ENCODE measurements at places on chromosomes 13 and 19.

- no peak for DNase-seq
Measured at GRCh38 chr19:14502334-14503092, 6.6 kb upstream of the GIPC1 start.

DNA sequence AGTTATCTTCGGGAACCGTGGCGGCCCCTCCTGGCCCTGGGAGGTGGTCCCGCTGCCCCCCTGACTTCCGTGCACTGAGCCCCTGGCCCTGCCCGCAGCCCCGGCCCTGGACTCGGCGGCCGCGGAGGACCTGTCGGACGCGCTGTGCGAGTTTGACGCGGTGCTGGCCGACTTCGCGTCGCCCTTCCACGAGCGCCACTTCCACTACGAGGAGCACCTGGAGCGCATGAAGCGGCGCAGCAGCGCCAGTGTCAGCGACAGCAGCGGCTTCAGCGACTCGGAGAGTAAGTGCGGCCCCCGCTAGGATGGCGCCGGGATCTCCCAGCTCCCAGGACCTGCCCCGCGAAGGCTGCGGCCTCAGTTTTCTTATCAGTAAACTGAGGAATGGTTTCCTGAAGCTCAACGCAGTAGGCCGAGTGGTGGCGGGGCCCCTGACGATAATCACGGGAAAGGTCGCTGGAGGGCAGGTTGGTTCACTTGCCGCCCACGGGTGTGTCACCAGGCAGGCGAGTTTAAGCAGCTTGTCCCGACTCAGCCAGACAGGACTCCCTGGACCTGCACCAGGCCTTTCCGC is 924 bp downstream of the RGCC start:
- no peak for DNase-seq

- DNase-seq: no peak
Measured at GRCh38 chr13:28204690-28205443, 66.5 kb downstream of the PAN3 start.

DNA sequence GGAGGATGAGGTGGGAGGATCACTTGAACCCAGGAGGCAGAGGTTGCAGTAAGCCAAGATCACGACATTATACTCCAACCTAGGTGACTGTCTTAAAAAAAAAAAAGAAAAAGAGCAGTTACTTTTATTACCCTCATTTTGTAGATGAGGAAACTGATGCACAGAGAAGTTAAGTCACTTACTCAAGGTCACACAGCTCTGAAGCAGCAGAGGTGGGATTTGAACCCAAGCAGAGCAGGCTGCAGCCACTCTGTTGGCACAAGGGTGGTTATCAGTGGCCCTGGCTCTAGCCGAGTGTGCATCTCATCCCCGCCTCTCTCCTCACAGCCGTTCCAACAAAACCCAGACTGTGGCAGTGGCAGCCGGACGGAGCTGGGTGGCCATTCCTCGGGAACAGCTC is 7.6 kb downstream of the IL27RA start:
- no peak for DNase-seq

DNA sequence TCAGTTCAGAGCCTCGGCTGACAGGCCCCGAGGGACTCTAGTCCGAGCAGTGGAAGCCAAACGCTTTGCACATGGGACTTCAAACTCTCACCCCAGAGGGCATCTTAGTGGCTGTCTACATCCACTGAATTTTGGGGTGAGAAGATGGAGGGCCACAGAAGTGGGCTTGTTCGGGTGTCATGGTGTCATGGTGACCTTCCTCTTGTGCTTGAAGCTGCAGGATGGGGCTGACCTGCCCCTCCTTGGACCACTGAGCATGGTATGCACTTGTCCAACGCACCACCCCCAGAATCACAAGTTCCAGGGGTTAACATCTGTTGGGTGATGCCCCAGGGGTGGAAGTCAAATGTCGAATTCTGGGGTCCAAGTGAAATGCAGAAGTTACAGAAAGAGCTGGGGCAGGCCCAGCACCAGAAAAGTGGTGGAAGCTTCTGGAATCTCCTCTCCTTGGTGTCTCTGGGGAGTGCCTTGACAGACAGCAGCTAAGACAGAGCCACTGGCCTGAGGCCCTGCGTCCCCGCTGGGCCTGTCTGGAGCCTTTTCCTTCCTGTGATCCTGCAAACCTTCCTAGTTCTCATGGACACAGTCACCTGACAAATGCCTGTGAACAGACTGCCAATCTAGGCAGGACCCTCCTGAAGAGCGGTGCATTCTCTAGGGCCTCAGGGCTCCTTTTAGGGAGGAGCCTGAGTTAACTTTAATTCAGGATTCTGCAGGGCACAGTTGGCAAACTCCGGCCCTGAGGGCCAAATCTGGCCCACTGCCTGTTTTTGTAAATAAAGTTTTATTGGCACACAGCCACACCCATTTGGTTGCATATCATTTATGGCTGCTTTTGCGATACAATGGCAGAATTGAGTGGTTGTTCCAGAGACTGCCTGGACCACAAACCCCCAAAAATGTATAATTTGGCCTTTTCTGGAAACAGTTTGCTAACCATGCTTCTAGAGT is 65.1 kb upstream of the RANBP3 start:
- no peak for DNase-seq

DNA sequence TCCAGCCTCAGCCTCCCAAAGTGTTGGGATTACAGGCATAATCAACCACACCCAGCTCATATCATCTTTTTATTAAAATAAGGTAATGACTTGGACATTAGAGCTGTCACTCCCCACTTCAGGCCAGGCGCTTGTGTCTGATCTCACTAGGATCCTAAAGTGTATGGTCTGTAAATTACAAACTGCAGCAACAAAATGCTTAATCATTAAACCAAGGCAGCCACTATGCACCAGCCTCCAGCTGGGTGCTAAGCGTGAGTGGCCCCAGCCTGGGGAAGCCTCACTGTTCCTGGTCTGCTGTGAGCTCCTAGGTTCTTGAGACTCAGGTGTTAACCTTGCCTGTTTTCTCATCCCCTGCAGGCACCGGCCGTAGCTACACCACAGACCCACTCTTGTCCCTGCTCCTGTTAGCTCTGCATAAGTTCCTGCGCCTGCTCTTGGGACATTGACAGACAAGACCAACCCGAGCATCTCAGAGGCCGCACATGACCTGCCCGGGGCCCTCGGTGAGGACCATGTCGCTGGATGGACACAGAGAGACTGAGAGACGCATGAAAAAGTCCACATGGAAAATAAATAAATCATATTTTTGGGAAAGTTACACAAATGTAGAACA is 37.8 kb downstream of the VSTM2B start:
- DNase-seq: no peak

DNA sequence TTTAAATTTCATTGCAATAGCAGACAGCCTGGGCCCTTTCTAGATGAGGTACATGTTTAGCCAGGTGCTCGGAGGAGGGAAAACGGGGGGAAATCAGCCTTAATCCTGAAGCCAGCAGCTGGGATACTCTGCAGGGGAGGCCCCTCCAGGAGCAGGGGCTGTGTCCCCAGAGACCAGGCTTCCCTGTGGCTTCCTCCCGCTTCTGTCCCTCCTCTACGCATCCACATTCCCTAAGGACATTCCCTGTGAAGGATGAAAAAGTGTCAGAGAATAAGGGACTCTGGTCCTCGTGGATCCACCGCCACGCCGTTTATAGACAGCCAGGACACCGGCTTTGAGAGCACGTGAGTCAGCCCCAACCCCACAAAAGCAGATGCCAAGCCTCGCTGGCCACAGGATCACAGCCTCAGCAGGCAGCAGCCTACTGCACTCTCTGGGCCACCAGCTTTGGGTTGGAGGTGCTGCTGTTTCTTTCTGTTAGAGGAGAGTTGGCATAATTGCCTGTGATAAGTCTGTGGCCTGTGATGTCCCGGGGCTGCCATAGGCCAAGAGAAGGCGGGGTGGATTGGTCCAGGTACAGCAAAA is 36.7 kb upstream of the RANBP3 start:
- no peak for DNase-seq

- DNase-seq: no peak
Measured at GRCh38 chr13:112606109-112607001, 18.4 kb upstream of the TUBGCP3 start.

DNA sequence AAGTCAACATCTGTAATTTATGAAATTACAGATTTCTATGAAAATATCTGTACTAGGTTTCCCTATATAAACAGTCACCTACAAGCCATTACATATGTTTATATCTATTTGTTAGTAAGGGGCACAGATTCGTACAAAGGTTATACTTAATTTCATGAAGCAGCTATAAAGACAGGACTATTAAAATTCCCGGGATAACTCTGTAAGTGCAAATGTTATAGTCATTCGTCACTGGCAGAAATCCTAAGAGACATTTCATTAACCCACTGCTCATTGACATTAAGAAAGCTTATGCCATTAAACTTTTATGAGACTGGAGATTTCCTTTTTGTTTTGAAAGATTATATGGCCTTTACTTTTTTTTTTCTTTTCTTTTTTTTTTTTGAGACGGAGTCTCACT is 122.9 kb downstream of the MYO16 start:
- no peak for DNase-seq

- no peak for DNase-seq
Measured at GRCh38 chr19:45780448-45781213, 1.7 kb downstream of the DMPK start.

DNA sequence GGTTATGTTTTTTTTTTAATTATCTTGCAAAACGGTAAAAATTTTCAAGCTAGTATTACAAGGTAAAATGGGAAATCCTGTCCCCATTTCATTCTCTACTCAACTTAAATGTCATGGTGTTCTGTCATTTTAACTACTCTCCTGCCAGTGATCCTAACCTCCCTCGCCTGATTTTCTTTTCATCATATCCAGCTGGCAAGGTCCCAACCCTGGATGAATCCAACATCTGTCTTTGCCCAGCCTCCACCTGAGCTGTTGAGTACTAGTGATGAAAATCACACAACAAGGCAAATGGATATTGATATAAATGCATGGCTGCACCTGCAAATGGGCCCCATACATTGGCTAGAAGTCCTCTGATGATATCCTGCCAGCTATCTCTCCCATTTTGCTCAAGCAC is 6.9 kb upstream of the CDK8 start:
- DNase-seq: no peak

DNA sequence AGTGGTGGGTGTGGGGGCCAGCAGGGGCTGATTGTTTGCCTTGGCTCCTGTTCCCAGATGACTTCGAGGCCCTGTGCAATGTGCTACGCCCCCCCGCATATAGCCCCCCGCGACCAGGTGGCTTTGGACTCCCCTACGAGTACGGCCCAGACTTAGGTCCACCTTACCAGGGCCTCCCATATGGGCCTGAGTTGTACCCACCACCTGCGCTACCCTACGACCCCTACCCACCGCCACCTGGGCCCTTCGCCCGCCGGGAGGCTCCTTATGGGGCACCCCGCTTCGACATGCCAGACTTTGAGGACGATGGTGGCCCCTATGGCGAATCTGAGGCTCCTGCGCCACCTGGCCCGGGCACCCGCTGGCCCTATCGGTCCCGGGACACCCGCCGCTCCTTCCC is 25.7 kb downstream of the LTBP4 start:
- no peak for DNase-seq

DNA sequence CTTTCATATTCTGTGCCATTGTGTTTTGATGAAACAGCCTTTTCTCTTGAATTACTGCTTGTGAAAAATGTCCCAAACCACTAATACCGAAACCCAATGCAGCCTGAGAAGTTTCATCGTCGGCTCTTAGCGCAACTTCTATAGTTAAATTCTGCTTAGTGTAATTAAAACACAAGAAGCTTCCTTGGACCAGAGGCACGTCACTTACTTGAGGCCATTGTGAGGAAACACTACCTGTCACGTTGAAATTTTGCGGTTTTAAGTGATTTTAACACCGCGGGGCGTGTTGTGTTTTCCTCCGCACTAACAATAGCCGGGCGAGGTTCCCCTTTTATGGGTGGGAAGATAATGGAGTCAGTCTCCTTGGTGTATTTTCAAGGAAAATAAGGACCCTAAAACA is 70.9 kb downstream of the GGACT start:
- DNase-seq: no peak

DNA sequence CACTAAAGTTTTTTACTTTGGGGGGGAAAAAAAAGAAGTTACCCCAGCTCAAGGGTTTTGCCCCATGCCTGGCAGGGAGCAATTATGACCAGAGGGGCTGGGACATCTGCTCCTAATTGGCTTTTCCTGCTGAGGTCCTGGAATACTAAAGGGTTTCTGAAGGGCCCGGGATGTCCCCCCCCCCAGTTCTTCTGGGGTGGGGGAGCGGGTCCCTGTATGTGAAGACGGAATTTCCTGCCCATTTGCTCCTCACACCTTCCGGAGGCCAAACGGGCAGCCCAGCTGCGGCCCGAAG is 1.1 kb upstream of the DLL3 start:
- DNase-seq: no peak

GRCh38 chr19:54179262-54179852 is 6.4 kb upstream of the TMC4 start:
- DNase-seq: no peak

DNA sequence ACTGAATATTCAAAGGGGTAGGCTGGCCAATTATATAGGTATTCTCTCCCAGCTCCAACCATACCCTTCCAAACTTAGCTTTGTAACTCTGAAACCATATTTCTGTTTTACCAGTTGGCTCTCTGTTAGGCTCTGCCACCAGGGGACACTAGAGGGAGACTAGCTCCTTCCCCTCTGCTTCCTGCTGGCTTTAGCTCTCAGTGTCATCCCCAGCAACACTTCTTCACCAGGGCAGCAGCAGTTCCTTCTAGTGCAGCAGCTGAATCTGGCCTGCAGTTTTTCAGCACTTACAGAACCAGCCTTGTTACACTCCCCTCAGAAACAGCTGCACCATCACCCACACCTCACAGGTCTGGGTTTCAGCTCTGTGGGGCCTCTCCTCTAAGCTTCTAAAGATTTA is 51.0 kb upstream of the DOCK9 start:
- DNase-seq: no peak

GRCh38 chr13:34698945-34699344 is 243.1 kb upstream of the NBEA start:
- no peak for DNase-seq

GRCh38 chr13:43041369-43041921 is 18.1 kb downstream of the DNAJC15 start:
- DNase-seq: no peak

GRCh38 chr13:44318161-44318560 is 55.5 kb upstream of the SERP2 start:
- no peak for DNase-seq

DNA sequence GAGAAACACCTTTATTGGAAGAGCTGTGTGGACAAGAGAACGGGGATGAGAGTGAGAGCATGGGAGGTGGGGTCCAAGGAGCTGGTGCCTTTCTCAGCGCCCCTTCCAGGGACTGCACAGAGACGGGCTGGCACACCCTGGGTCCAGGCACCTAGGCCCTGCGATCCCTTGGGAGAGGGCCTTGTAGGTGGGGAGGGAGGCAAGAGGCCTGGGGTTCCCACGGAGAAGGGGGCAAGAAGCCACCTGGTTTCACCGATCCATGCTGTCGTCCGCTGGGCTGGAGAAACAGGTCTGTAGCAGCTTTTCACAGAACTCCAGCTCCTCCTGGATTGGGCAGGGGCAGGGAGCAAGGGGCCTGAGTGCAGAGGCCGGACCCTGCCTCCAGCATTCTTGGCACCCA is 3.5 kb upstream of the PPP6R1 start:
- DNase-seq: no peak

- DNase-seq: no peak
Measured at GRCh38 chr19:7603919-7604318, 8.3 kb downstream of the CAMSAP3 start.

- DNase-seq: no peak
Measured at GRCh38 chr19:3058821-3059314, 3.4 kb downstream of the TLE5 start.

GRCh38 chr13:49976314-49977258 is 20.3 kb upstream of the TRIM13 start:
- DNase-seq: peak; percentile 70

Measured in CMK (cell line).